ENCODE measurements at places on chromosomes 1 and 21.

- no peak for DNase-seq
These were observed 277.3 kb downstream of the MATN1 start for GRCh38 chr1:30446095-30446494.

DNA sequence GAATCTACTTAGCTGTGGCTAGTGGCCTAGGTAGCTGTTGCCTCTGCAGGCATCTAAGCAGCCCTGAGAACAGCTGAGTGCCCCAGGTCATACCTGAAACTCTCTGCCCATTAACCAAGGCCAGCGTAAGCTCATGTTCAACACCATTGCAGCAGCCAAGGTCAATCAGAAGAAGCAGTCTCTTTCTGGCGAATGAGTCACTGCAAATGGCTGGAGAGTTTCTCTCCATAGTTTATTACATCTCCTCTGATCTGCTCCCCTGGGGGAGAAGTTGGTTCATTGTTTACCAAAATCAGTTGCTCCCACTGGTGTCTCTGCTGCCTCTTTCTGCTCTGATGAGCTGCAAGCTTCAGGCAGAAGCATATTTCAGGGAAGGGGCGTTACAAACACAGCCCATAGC lies 6.9 kb upstream of the BCL9 start:
- DNase-seq = no peak

- peak; percentile 84 for DNase-seq
These were observed 65.6 kb downstream of the OPTC start for GRCh38 chr1:203559523-203559922.

DNA sequence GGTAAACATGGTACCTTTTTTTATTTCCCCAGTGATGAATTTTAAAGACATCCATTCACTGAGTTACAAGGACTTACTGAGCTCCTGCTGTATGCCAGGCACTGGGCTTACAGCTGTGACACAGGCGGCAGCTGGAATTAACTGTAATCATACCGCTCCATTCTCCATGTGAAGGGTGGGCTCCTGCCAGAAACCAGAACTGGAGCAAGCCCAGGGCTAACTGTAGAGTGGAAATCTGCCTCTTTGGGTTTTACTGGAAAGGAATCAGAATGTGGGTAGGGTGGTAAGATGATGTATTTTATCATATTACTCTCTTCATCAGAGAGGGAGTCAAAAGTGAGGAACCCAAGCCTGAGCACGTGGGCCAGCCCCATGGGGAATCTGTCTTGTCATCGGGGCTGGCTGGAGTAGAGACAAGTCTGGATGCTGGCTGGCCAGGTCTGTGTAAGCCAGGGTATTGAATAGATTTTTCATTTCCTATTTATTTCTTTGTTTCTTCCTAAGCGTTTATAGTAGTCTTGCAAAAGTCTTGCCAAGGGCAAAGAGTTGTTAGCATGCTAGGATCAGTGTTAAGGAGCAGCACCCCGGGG lies 21.5 kb downstream of the FGGY start:
- DNase-seq = no peak

DNA sequence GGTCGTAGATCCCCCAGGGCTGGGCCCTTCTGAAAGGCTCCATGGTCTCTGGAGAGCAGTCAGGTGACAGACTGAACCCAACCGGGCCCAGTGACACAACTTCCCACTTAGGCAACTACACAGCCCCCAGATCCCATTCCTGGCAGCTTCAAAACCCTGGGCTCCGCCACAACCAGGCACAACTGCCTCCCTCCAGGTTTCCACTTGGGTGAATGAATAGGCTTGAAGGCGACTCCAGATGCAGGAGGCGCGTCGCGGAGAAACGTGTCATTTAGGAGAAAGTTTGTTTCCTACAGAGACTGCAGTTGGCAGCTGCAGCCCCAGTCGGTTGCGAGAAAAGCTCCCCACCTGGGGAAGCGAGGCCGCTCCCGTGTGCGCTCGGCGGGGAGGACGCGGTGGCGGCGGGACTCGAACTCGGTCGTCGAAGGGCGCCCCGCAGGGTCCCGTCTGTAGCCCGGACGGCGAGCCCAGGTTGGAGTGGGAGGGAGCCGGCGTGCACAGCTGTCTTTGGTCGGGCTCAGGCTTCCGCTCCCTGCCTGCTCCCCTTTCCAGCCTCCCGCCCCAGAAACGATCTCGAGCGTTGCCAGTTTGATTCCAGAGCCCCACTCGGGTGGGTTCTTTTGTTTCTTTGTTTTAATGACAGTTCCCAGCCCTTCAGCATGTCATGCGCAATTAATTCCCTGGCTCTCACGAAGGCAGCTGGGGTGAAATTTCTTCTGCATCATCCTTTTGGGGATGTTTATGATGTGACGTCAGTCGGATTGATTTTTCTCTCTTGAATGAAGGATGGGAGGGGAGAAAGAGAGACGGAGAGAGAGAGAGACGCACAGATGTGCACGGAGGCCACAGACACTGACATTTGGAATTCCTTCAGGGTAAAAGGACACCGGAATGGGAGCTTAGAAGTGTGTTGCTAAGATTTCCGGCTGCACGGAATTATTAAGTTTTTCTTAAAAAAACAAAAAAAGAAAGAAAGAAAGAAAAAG lies 862 bp upstream of the SGIP1 start:
- peak; percentile 80 for DNase-seq

DNA sequence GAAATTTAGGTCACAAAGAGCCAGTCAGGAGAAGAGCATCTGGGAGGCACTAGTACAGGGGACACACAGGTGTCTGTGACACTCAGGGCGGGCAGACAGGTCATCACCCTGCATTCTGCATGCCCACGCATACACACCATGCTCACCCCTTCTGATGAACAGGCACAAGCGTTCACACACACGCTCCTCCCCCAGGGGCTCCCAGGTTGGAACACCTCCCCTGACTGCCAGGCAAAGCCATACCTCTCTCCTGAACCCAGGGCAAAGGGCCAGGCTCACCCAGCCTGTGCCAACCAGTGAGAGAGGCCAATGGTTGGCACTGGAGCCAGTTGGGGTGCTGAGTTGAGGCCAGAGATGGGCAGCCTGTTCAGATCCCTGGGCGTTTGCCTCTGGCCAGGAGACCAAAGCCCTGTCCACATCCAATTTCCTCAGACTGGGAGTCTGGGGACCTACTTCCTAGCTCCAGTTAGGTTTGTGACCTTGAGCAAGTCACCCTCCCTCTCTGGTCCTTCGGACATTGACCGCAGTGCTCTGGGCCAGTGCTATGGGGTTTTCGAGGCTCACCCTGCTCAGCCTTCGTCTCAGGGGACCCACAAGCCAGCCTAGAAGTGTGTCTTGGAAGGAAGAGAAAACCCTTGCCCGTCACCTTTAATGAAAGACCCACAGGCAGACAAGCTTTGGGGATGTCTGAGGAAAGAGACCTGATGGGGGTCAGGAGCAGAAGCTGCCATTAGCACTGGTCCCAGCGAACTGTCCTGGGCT lies 5.8 kb upstream of the LAD1 start:
- no peak for DNase-seq

All from fibroblast of skin of back (primary cell).